ENCODE measurements at places on chromosomes 1 and 21.

DNA sequence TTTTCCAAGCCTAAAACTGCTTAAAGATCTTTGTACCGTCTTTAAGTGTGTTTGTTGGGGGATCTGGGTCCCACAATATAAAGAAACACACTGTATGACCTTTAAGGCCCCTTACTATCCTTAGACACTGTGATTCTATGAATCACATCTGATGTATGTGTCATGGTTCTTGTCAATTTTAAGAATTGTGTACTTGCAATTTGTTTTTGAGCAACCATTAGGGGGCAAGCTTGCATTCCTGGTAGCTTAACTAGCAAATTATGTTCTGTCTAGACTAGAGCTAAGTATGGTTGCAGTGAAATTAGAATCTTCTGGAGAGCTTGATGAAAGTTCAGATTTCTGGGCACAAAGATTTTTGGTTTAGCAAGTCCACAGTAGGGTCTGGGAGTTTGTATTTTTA, 219.5 kb downstream of the TPR start:
- no peak for DNase-seq

- no peak for DNase-seq
These were observed 147.4 kb upstream of the USP24 start for GRCh38 chr1:55362558-55362957.

GRCh38 chr1:107548276-107548675, 407.4 kb downstream of the NTNG1 start:
- DNase-seq: no peak

DNA sequence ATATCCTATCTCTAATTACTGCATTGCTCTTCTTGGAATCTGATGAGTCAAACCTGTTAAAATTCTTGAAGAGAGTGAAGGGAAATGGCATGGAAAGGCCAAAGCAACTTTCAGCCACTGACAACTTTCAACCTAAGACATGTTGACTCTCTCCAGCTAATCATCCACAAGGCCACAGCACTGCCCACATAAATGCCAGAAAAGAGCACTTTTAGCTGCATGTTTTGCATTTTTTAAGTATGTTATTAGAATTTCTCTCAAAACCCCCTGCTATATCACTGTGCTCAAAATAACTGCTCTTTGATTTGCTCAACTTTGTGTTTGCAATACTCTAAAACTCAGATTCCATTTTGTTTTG, 352.5 kb downstream of the ADGRL2 start:
- DNase-seq: no peak

DNA sequence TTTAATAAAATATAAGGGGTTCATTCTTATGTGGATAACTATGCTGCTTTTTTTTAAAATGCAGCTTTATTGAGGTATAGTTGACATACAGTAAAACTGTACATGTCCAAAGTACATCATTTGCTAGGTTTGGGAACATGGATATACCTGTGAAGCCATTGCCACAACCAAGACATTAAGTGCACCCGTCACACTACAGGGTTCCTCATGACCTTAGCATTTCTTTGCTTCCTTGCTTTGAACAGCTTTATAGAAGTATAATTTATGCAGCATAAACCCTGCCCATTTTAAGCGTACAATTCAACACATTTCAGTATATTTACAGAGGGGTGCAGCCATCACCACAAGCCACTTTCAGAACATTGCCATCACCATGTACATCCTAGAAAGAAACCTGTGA, 26.3 kb downstream of the FHAD1 start:
- DNase-seq: no peak

- no peak for DNase-seq
These were observed 100.1 kb upstream of the JUN start for GRCh38 chr1:58883888-58884482.

DNA sequence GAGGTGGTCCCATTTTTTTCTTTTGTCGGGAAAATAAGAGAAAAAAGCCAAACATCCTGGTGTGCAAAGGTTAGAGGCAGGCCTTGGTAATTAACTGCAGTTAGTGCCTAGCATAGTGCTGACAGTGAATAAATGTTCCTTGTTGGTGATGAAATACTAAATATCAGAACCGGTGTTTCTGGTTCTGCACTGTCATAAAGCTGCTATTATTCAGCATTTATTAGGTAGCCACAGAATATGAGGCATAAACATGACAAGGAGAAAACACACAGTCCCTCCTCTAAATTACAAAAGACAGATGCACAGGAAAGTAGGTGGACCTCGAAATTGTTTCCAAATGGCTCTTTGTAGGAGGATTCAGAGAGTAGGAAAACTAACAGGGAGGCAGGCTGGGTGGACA, 122.0 kb upstream of the ADGRL2 start:
- DNase-seq: no peak

DNA sequence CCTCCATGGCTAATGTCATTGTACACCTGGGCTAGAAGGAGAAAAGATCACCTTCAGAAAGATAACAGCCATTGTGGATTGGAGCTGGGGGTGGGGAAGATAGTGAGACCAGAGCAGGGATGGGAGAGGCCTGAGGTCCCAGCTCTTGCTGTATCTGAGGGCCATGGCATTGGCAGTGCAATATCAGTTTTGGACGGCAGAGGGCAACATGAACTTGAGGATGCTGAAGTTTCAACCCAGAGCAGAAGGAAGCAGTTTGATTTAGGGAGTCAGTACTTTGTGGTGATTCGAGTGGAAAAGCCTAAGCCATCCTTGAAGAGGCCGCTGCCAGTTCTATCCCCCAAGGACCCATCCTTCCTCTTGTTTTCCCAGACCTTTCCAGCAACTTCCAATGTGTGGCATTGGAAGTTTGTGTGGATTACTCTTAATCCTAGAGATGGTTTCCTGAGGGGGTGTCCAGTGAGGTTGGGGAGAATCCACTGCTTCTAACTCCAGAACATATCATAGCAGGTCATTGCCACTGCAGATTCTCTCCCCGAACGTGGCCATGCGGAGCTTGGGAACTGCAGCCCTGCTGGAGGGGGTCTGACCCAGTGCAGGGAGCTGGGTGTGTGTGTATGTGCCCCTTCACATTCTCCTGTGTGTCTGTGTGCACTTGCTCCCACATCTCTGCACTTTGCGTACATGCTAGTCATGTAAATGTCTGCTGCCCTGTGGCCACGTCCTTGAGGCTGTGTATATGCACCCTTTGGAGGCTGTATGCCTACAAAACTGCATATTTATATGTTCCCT, 24.1 kb downstream of the SLC26A9 start:
- DNase-seq: peak; percentile 77

GRCh38 chr1:88189525-88189924, 494.5 kb upstream of the PKN2 start:
- no peak for DNase-seq

DNA sequence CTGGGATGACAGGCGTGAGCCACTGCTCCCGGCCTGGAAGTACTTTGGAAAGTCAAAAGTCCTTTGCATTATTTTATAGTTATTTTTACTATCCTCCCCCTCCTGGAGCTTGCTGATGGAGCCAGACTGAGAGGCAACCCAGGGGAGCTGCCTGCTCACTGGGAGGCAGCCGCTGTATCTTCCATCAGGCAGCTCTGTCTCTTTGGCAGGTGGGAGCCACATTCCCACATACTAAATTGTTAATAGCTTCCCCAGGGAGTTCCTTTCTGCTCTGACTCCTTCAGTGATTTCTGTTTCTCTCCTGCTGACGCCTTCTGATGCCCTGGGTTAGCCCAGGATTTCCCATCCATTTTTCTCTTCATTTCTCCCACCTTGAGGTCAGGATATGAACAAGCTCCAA, 4.9 kb upstream of the OPRD1 start:
- no peak for DNase-seq

GRCh38 chr1:51966559-51966958, 23.9 kb downstream of the RAB3B start:
- no peak for DNase-seq

DNA sequence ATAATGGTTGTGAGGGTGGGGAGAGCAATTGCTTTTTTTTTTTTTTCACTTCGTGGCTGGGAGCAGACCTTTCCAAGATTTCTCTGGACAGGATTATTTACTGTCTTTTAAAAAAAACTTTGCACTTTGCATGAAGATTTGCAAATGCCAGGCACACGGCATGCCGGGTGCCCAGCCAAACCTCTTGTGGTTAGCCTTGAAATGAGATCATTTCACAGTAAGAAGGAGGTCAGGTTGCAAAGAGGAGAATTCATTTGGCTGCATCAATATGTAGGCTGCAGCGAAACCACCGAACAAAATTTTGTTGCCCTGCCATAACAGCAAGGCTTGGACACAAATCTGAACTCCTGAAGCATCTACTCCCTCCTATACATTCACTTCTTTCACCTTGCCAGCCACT, 36.5 kb upstream of the KCND3 start:
- no peak for DNase-seq

GRCh38 chr1:31769720-31770390, 5.7 kb upstream of the ADGRB2 start:
- DNase-seq: no peak

GRCh38 chr21:31293986-31294385, 50.1 kb downstream of the TIAM1 start:
- DNase-seq: no peak

All from Caco-2 (cell line).